ENCODE measurements at places on chromosomes 3 and 15.

- DNase-seq: no peak
Measured at GRCh38 chr3:89332793-89333192, 225.4 kb downstream of the EPHA3 start.

- no peak for DNase-seq
Measured at GRCh38 chr3:111595232-111595631, at the start of gene ZBED2. TSS of gene ZBED2 (minus strand) at chr3:111595346. CDS start at chr3:111594201, 1,145 bp downstream.

DNA sequence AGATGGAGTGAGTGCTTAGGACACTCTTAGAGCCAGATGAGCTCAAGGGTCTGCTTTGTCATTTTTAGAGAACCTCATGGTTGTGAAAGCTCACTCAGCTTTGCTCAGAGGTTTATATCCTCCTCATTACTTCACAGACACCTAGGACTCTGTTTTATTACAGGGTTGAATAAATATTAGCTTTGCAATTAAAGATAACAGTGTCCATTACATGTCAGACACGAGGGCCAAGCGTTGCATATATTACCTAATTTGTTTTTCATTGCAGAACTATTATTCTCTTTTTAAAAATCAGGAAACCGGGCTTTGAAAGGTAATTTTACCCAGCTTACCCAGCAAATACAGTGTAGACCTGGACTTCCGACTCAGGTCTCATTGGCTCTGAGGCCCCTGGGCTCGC is 16.1 kb downstream of the MAP6D1 start:
- no peak for DNase-seq

DNA sequence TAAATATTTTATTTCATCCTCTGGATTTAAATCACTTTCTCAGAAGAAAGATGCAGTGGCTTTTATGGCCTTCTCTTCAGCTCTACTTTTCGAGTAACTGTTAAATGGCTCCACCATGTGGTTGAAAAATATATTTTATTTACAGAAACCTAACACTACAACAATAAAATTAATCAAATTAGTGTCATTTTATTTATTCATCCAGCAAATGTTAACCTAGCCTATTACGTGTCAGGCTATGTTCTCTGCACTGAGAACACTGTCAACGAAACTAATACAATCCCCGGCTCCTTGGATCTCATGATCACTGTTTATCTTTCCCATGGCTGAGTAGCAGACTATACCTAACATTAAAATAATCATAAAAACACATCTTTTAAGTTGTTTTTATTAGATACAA is 148.0 kb upstream of the OSTN start:
- DNase-seq: no peak

Data from H54 (cell line).